Central memory CD8-positive, alpha-beta T cell (primary cell): ENCODE measurements at places on chromosomes 1 and 21.

GRCh38 chr1:228098323-228098931, 4.7 kb downstream of the C1orf35 start:
- H3K27me3 ChIP-seq: no peaks in the 10 kb centered on the region
- DNase-seq: no peak
- H3K36me3 ChIP-seq: peaks cover 64% of the 10 kb centered on the region
- peaks cover 39% of the 10 kb centered on the region for H3K4me1 ChIP-seq
- H3K4me3 ChIP-seq: peak overlapping the region; percentile 6

DNA sequence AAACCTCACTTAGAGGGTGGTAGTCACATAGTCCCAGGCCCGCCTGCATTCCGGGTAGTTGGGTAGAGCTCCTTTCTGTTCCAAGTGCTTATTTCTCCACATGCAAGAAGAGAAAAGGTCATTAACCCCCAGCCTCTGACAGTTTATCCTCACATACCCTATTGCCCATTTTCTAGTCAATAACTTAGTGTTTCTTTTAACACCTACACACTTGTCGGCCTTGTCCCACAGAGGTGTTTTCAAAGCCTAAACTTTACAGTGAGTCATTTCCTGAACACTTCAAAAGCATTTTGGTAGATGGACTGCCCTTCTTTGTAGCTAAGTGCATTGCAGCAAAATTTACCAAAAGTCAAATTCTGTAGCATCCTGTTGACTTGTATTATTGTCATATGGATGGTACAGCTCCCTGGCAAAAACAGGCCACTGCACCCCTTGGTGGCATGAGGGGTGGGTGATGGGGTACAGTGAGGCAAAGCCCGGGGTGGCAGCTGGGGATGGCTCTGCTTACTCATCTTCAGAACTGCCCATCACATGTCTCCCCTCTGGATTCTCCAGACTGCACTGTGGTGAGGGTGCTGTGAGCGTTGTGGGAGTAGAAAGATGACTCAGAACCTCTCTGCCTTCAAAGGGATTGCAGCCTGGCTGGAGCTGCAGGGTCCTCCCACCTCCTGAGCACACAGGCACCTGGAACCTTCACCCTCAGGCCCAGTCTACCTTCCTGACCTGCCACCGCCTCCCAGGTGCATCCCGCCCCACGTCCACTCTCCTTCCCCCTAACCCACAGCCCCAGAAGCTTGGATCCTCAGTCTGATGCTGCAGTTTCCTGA, 45.8 kb upstream of the DMRTB1 start:
- peaks cover 68% of the 10 kb centered on the region for H3K4me1 ChIP-seq
- H3K4me3 ChIP-seq: peak overlapping the region; percentile 61
- peak; percentile 39 for DNase-seq
- H3K27me3 ChIP-seq: no peaks in the 10 kb centered on the region
- H3K27ac ChIP-seq: peak overlapping the region; percentile 97

DNA sequence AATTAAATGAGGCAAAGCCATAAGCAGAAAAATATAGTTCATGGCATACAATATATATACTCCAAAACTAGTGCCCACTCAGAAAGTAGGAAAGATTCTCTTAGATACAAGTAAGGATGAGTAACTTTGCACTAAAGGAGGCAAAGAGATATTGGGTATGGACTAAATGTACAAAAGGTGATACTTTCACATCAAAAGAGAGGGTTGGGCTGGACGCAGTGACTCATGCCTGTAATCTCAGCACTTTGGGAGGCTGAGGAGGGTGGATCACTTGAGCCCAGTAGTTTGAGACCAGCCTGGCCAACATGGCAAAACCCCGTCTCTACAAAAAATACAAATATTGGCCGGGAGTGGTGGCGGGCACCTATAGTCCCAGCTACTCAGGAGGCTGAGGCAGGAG, 6.7 kb downstream of the KYAT3 start:
- no peaks in the 10 kb centered on the region for H3K27me3 ChIP-seq
- peaks cover 29% of the 10 kb centered on the region for H3K36me3 ChIP-seq
- no peak overlapping the region for H3K4me3 ChIP-seq
- peak overlapping the region; percentile 87 for H3K27ac ChIP-seq

DNA sequence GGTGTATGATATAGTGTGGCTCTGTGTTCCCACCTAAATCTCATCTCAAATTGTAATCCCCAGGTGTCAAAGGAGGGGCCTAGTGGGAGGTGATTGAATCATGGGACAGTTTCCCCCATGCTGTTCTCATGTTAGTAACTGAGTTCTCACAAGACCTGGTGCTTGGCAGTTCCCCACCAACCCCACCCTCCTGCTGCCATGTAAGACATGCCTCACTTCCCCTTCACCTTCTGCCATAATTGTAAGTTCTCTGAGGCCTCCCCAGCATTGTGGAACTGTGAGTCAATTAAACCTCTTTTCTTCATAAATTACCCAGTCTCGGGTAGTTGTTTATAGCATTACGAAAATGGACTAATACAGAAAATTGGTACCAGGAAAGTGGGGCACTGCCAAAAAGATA, 1705.3 kb downstream of the NCAM2 start:
- H3K27me3 ChIP-seq: no peaks in the 10 kb centered on the region
- no peak for DNase-seq
- H3K4me1 ChIP-seq: no peaks in the 10 kb centered on the region
- H3K4me3 ChIP-seq: no peak overlapping the region
- no peaks in the 10 kb centered on the region for H3K36me3 ChIP-seq
- no peak overlapping the region for H3K27ac ChIP-seq
